ENCODE measurements at places on chromosomes 1 and 21. TPM values are rescaled to one million over a fixed set of nuclear protein-coding genes. Genes with fewer than 3 reads are reported as not detected.

LCE2A gene
- not detected for total RNA-seq

LCK gene
- not detected for total RNA-seq

- no peaks in the 10 kb centered on the region for H3K27me3 ChIP-seq
- no peak overlapping the region for H3K4me3 ChIP-seq
- no peaks in the 10 kb centered on the region for H3K36me3 ChIP-seq
- H3K4me1 ChIP-seq, result no peaks in the 10 kb centered on the region
- DNase-seq, result no peak
Observed at GRCh38 chr21:43859747-43860214, 5.2 kb upstream of the AGPAT3 start.

GJA9 gene
- total RNA-seq, result not detected

GRCh38 chr1:52364235-52364839 is 1.7 kb downstream of the CC2D1B start:
- H3K27me3 ChIP-seq, result no peaks in the 10 kb centered on the region
- no peak for DNase-seq
- peaks cover 6% of the 10 kb centered on the region for H3K4me1 ChIP-seq

TRAPPC3 gene
- 37.9 TPM for total RNA-seq

- no peaks in the 10 kb centered on the region for H3K36me3 ChIP-seq
- H3K4me3 ChIP-seq, result no peak overlapping the region
- DNase-seq, result no peak
- peaks cover 19% of the 10 kb centered on the region for H3K4me1 ChIP-seq
Observed at GRCh38 chr21:29613021-29613420, 314.3 kb downstream of the BACH1 start.

GPA33 gene
- total RNA-seq, result not detected

GRCh38 chr1:151048645-151049032 is 1.1 kb downstream of the C1orf56 start:
- H3K36me3 ChIP-seq, result no peaks in the 10 kb centered on the region
- peak overlapping the region; percentile 74 for H3K27ac ChIP-seq
- H3K27me3 ChIP-seq, result no peaks in the 10 kb centered on the region
- no peak for DNase-seq

PCP4 gene
- total RNA-seq, result 4.0 TPM

FAM229A gene
- 2.1 TPM for total RNA-seq

DNA sequence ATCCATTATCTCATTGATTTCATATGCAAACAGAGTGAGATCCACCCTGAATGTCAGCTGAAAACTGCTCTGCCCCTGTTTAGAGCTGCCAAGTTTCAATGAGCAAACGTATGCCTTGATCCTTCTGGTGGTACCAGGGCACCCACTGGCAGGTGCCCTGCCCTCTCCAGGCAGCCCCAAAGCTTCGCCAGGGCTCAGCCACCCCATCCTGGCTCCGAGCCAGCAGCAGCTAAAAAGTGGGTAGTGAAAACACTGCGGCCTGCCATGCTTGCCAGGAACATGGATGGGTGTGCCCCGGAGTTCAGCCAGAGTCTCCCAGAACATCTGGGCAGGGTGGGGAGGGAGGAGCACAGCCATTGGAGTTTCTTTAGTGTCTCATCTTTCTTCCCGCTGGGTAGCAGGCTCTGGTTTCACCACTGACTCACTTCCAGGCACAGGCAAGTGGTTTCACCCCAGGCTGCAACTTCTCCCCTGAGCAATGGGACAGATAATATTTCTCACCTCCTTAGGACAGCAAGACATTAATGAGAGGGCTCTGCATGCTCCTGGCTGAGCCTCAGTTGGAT is 8.1 kb upstream of the LMX1A start:
- no peak overlapping the region for H3K4me3 ChIP-seq
- H3K36me3 ChIP-seq, result no peaks in the 10 kb centered on the region
- H3K27me3 ChIP-seq, result no peaks in the 10 kb centered on the region
- no peaks in the 10 kb centered on the region for H3K4me1 ChIP-seq
- DNase-seq, result no peak

FCRL6 gene
- total RNA-seq, result not detected

DNA sequence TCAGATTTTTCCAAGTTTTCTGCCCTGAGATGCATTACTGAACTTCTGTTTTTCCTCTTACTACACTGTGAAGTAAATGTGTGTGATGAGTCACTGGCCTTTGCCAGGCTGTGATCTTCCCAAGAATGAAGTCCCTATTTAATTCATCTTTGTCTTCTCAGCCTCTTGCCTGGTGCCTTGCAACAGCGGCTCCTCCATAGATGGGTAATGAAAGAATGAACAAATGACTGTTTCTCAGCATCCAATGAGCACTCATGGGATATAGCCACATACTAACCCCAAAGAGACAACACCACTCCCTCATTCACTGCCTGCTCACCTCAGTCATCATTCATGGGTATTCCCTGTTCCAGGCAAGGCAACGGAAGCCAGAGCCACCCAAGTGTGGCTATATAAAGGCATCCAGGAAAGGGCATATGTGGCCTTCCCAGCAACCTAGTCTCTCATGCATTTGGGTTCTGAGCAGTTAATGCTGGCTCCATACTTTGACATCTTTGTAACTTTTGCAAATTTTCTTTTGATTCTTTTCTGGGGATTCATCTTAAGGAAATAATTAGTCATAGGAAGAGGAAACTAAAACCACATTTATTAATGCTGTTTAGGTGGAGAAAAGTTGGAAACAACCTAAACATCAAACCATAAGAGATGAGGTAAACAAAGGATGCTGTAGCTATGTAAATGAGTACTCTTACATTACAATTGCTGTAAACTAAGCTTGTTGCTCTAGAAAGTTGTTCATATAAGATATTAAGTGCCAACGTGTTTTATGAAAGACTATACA is 71.9 kb downstream of the HIVEP3 start:
- no peak overlapping the region for H3K27ac ChIP-seq
- DNase-seq, result no peak
- H3K36me3 ChIP-seq, result no peaks in the 10 kb centered on the region
- H3K4me1 ChIP-seq, result no peaks in the 10 kb centered on the region
- H3K4me3 ChIP-seq, result no peak overlapping the region

DNA sequence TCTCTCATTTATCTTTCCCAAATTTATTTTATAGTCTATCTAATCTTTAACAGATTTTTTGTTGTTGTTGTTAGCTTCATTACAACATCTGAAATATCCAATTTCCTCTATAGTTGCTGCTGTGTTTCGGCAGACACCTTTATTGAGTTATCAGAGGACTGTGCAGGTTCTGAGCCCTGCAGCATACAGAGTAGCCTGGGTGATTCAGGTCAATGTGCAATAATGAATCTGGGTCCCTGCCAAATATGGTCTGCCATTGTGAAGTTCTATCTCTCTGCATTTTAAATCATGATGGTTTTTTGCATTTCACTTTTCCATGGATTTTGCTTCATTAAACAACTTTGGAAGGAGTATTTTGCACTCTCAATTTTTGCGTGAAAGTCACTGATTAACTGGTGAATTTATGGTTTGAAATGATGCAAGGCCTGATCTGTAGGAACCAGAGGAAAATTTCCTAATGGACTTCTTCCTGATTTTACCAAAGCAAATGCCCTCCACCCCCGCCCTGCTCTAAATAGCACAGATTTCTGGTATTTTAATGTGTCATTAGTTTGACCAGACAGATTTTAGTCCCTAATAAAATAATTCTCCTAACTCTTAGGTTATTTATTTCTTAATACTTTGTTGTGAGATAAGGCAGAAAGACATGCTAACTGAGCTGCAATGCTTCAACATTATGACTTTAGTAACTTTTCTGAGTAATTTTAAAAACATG is 402.3 kb downstream of the PTBP2 start:
- no peaks in the 10 kb centered on the region for H3K27me3 ChIP-seq
